Vein endothelial cell (primary cell): ENCODE measurements at places on chromosomes 5 and 9. TPM values are rescaled to one million over a fixed set of nuclear protein-coding genes. Genes with fewer than 3 reads are reported as not detected.

POMT1 gene
- total RNA-seq: 32.5 and 33.3 TPM in 2 replicates

CSF1R gene
- total RNA-seq: not detected in 2 replicates

TMEM174 gene
- total RNA-seq: not detected in 2 replicates

COL27A1 gene
- 7.8 and 17.8 TPM in 2 replicates for total RNA-seq

FAM221B gene
- not detected in 2 replicates for total RNA-seq

SPINK13 gene
- not detected in 2 replicates for total RNA-seq

SAPCD2 gene
- 11.1 and 14.7 TPM in 2 replicates for total RNA-seq

PCDHB12 gene
- total RNA-seq: 0.76 and 0.98 TPM in 2 replicates

RRAGA gene
- total RNA-seq: 43.8 and 46.1 TPM in 2 replicates

NDST1 gene
- total RNA-seq: 77.1 and 124 TPM in 2 replicates

LYRM7 gene
- total RNA-seq: 7.5 and 13.9 TPM in 2 replicates

ITGA2 gene
- total RNA-seq: 115 and 159 TPM in 2 replicates

CRHBP gene
- total RNA-seq: 0.29 TPM in 1 of 2 replicates, not detected in the other

SPATA9 gene
- total RNA-seq: 0.48 and 0.65 TPM in 2 replicates

HTR1A gene
- not detected in 2 replicates for total RNA-seq

IRGM gene
- not detected in 2 replicates for total RNA-seq

LCN9 gene
- total RNA-seq: not detected in 2 replicates

SKP1 gene
- total RNA-seq: 145 and 244 TPM in 2 replicates

PCDHB6 gene
- total RNA-seq: under 0.01 and 0.19 TPM in 2 replicates

SLC1A3 gene
- not detected in 2 replicates for total RNA-seq

MSX2 gene
- not detected in 2 replicates for total RNA-seq

SNX18 gene
- total RNA-seq: 18.8 and 22.5 TPM in 2 replicates

ARHGAP26 gene
- total RNA-seq: 22.5 and 33.1 TPM in 2 replicates

NDUFB6 gene
- 22.5 and 40.0 TPM in 2 replicates for total RNA-seq

CCL19 gene
- total RNA-seq: not detected in 2 replicates

CDH18 gene
- 0.10 TPM in 1 of 2 replicates, not detected in the other for total RNA-seq

PLPPR1 gene
- 0.10 TPM in 1 of 2 replicates, not detected in the other for total RNA-seq

IFNA2 gene
- total RNA-seq: not detected in 2 replicates

RASEF gene
- 0.19 TPM in 1 of 2 replicates, not detected in the other for total RNA-seq

THOC3 gene
- 46.4 and 58.8 TPM in 2 replicates for total RNA-seq

TAF11L5 gene
- not detected in 2 replicates for total RNA-seq

DIRAS2 gene
- not detected in 2 replicates for total RNA-seq

ZNF608 gene
- total RNA-seq: 18.2 and 26.8 TPM in 2 replicates

NKD2 gene
- 0.29 and 0.33 TPM in 2 replicates for total RNA-seq

MTX3 gene
- total RNA-seq: 7.2 and 8.6 TPM in 2 replicates

LIX1 gene
- not detected in 2 replicates for total RNA-seq

NUTM2G gene
- total RNA-seq: not detected in 2 replicates

ASB6 gene
- 21.6 and 22.6 TPM in 2 replicates for total RNA-seq
